SW480 (cell line): ENCODE measurements at places on chromosomes 13 and 19.

DNA sequence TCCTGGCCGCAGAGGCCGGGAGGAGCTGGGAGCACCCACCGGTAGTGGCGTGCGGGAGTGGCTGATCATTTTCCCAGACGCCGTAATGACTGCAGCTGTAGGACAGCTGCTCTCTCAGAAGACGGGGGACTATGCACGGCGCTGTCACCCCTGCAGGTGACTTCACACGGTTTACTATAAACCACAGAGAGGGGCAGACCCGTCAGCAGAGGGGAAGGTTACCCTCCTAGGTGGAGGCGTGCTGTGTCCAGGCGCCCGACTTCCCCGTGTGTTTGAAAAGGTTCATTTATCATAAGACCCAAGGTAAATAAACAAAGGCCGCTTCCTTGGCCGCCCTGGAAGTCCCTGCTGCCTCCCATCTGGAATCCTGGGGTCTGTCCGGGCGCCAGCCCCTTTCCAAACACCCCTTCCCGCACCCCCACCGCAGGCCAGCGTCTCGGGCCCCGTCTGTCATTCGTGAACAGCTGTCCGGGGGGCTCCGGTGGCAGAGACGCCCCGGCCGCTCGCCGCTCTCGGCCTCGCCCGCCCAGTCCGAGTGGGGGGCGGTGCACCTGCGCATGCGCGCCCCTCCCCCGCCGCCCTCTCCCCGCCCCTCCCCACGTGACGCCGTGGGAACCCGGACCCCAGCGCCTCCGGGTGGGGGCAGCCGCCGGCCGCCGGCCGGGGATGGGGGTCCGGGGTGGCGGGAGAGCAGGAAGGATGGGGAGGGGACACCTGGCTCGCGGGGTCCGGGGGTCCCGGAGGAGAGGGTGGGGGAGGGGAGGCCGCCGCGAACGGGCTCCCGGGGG lies 915 bp downstream of the SHC2 start:
- DNase-seq: peak; percentile 62

GRCh38 chr19:57434386-57435061 lies 601 bp upstream of the ZNF749 start:
- no peak for DNase-seq

GRCh38 chr19:29923653-29924052 lies 18.4 kb upstream of the URI1 start:
- DNase-seq: peak; percentile 10

GRCh38 chr19:9570255-9570654 lies 14.0 kb downstream of the ZNF121 start:
- no peak for DNase-seq

DNA sequence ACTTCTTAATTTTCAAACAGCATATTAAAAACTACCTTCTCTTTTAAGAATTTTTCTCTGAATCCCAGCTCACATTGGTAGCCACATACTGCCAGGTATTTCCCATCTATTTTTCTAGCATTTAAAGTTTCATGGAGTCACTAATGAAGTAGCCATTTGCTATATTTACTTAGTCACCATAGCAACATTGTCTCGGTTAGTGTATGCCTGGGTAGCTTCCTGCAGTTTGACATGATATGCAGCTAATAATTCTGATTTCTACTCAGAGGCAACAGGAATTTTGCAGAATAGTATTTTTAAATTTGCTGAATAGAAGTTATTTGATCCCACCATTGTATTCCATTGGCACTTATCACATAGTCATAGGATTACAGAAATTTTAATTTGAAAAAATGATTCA lies 30.9 kb upstream of the KCTD4 start:
- DNase-seq: no peak

DNA sequence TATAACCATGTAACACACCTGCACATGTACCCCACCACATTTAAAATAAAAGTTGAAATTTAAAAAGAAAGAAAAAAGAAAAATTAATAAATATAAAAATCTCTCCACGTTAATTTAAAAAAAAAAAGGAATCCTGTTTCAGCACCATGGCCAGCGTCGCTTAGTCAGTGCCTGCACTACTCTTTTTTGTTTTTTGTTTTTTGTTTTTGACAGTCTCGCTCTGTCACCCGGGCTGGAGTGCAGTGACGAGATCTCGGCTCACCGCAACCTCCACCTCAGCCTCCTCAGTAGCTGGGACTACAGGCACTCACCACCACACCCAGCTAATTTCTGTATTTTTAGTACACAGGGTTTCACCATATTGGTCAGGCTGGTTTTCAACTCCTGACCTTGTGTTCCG lies 835.9 kb downstream of the UQCRFS1 start:
- DNase-seq: no peak

- no peak for DNase-seq
Measured at GRCh38 chr13:79905018-79905417, 424.1 kb downstream of the NDFIP2 start.

DNA sequence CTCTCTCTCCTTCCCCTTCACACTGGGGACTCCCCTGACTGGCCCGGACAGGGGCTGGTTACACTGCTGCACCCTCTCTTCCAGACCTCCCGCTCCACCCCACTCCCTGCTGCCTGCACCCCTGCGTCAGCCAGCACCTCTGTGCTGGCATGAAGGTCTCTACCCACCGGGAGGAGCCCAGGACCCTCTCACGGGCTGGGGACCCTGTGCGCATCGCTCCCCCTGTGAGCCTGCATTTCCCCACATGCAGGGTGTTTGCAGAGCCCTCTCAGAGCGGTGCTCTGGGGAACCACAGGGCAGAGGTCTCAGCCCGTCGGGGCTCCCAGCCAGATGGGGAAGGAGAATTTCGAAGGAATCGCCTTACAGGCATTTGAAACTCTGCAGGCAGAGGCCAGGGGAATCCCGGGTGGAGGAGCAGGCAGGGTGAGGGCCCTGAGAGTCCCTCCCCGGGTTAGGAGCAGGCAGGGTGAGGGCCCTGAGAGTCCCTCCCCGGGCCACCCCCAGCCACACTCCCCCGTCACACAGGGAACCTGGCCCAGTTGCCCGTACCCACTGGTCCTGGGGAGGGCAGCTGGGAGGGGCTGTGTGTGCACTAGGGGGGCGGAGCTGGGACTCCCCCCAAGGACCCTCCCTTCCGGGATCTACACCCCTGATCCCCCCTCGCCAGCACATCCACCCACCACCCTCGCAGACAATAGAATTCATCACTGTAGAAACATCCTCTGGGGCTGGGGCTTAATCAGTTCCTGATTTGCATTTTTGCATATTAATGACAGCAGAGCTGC lies 16.3 kb upstream of the TCF3 start:
- DNase-seq: no peak
